ENCODE measurements at places on chromosomes 1 and 21.

DNA sequence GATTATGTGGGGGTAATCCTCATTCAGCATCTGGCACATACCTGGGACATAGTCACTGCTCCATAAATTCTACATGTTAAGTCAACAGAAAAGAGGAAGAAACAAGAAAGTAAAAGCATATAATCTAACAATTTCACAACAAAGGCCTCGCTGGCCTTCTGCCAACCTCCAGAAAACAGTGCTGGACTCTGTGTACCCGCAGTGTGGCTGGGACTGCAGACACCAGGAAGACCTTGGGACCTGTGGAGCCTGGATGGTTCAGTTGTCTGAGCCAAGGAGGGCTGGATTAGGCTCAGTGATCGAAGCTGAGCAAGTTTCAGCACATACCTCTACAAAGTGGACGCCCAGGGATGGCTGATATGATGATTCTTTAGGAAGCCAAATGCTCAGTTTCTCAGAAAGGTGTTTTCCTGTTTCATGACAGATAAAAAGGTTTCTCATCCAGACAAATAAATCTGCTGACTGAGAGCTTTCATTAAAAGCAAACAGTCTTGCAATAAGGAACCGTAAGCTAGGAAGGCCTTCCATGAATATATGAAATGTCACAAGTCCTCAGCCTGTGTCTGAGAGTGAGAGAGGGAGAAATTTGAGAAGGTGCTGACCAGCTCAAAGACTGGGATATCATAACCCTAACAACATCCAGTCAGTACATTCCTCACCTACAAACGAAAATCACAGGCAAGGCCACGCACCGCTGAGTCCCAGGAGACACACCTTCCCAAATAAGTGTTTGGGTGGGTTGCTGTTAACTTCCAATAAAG is 48.4 kb downstream of the CAPZB start:
- peak; percentile 81 for DNase-seq

DNA sequence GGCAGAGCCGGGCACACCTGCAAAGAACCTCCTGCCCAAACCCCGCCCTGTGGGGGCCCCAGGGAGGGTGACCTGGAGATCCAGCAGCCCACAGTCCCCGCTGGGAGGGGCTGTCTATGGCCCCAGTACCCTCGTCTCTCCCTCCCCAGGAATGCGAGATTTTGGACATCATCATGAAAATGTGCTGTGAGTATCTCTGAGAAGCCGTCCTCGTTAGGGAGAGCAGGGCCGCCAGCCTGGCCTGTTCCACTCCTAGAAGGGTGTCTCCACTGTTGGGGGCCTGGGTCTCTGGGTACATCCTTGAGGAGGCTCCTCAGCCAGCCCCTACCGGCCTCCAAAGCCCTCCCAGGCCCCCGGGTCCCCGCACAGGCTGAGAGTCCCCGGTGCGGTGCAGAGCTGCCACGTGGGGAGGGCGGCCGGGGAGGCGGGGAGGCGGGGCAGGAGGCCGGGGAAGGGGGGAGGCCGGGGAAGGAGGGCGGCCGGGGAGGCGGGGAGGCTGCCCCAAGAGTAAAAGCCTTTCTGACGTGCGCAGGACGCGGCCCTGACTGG is 18.7 kb downstream of the COL6A1 start:
- no peak for DNase-seq

- no peak for DNase-seq
These were observed 51.1 kb downstream of the LACTBL1 start for GRCh38 chr1:22921452-22922126.

DNA sequence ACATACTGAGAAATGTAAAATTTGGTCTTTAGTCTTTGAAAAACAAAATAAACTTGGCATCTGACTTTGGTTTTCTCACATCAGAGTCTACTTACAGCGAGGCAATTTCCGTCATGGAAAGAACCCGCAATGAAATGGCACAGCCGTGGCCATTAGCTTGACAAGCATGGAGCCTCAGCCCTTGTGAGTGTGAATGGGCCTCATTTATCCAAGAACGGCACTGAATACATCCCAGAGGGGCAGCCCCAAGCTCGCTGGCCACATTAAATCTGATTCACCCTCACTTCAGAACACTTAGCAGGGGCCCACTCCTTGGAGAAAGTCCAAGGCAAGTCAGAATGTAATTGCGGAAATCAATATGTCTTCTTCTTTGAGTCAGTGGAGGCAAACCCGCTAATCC is 64.8 kb downstream of the ERG start:
- DNase-seq = no peak

DNA sequence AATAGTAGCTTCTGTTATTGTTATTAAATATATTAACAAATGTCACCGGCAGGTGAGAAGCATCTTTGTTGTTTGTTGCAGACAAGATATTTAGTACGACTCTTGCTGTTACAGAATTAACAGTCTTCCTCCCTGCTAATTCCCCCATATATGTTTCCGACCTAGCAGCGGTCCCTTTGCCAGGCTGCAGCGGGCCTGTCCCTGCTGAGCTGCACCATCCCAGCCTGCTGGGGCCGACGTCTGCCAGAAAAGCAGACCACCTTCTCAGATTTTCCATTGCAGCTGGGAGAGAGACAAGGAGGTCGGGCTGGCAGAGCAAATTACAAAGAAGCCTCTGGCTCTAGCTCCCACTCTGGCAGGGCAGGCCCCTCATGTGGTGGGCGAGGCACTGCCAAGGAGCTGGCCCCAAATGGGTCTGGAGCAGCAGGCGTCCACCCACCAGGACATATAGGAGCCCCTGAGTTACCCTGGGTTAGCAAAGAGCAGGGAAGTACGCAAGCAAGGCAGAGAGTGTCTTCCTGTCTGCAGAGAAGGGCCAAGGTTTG is 142.7 kb downstream of the FOXD2 start:
- no peak for DNase-seq

DNA sequence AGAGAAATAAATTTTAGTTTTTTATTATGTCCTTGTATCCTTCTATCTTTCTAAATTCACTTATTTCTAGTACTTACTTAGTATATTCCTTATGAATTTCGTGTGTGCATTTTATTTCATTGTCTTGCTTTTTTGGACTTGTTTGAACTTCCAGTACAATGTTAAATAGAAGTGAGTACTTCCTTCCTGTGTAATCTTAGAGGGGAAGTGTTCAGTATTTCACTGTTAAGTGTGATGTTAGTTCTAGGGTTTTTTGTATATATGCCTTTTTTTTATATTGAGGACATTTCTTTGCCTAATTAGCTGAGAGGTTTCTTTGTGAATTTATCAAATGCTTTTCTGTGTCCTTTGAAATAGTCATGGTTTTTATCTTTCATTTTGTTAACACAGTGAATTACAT is 10.7 kb downstream of the LYPLAL1 start:
- DNase-seq = no peak

DNA sequence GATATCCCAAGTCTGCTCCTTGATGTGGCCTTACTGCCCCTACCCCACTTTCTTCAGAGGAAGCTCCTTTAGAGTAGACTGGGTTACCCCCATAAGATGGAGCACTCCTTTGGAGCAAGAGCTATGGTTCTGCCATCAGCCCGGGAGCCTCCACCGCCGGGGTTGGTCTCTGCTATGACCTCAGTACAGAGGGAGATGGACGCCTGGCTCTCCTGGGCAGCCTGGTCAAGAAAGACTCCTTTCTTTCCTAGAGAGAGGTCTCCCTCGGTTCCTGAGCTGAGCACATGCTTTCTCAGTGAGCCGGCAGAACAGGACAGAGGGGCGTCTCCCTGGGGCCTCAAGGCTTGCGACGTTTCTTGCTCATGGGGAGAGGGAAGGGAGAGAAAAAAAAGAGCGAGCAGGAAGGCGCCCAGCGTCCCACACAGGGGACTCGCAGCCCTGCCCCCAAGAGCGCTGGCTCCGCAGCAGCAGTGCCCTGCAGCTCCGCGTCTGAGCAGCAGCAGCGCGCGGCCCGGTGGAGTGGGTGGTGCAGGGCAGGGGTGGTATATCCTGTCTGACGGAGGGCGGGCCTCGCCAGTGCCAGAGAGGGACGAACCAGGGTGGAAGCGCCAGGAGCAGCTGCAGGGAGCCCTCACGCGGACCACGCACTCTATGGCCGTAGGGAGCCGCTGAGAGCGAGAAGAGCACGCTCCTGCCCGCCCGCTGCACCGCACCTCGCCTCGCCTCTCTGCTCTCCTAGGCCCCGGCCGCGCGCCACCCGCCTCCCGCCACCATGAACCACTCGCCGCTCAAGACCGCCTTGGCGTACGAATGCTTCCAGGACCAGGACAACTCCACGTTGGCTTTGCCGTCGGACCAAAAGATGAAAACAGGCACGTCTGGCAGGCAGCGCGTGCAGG is at the start of gene PKP1:
PKP1 (plus strand) TSS at position 576 of the 899 bp plus-strand sequence; CDS start at position 773, 197 bp downstream.
- peak; percentile 45 for DNase-seq

DNA sequence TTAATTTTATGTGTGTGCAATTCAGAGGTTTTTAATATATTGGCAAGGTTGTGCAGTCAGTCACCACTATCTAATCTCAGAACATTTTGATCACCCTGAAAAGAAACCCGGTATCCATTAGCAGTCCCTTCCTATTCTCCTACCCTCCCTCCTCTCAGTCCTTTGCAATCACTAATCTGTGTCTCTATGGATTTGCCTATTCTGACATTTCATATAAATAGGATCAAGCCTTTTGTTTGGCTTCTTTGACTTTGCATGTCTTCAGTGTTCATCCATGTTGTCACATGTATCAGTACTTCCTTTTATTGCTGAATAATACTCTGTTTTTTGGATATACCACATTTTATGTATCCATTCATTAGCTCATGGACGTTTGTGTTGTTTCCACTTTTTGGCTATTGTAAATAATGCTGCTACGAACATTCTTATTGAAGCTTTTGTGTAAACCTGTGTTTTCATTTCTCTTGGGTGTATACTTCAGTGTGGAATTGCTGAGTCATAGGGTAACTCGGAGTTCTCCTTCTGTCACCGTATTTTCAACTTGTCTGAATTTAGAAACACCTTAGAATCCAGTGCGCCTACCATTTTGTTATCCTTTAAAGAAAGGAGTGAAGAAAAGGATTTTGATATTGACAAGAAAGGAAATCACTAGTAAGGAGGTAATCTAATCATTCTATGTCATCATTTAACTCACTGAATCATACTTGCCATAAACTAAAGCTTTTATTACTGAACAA is 3.4 kb downstream of the CEP85 start:
- DNase-seq = no peak

- no peak for DNase-seq
These were observed 26.5 kb downstream of the TSNAX start for GRCh38 chr1:231554969-231555368.

GRCh38 chr1:197003132-197003531 is 25.8 kb downstream of the CFHR5 start:
- DNase-seq = no peak

- DNase-seq = no peak
These were observed 38.8 kb downstream of the NPHP4 start for GRCh38 chr1:5953386-5953785.

GRCh38 chr1:18049228-18049627 is 58.4 kb upstream of the IGSF21 start:
- no peak for DNase-seq

GRCh38 chr21:26408511-26408910 is 164.6 kb downstream of the CYYR1 start:
- DNase-seq = no peak

DNA sequence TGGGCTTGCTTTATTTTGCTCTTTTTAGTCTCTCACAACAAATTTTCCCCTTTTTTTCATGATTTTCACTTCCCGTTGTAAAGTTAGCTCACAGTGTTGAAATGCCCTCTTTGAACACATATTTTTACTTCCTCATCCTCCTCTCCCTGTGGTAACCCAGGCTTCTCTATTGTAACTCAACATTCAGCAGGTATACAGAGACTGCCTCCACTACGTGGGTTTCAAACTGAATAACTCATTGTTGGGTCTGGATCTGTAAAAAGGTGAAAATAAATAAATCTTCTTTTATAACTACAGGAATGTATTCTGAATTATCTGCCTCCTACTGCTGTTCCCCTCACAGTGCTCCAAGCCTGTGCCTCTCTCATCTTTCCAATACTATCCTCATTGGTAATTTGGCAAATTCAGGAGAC is 166.4 kb downstream of the RUNX1 start:
- DNase-seq = peak; percentile 33

- DNase-seq = peak; percentile 90
These were observed 23.8 kb downstream of the IER5 start for GRCh38 chr1:181112071-181112929.

GRCh38 chr1:15046487-15047165 is 106.9 kb upstream of the TMEM51 start:
- peak; percentile 72 for DNase-seq

DNA sequence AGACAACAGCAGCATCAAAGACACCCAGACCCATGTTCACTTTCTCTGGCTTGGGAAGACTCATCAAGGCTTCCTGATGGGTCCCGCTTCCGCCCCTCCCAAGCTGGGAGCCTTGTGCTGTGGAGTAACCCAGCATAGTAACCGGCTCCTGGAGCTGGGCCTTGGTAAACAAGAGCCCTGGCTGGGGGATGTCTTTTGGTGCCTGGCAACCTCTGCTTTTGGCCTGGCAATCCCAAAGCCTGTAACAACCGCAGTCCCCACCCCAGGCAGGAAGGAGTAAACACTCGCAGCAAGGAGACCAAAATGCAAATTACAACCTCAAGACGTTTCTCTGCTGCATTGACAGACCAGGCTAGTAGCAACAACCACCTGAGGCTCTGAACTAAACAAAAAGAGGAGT is 16.9 kb upstream of the THRAP3 start:
- DNase-seq = no peak

- peak; percentile 30 for DNase-seq
These were observed 1.2 kb downstream of the PIGP start for GRCh38 chr21:37071561-37072273.

- DNase-seq = peak; percentile 76
These were observed 46.3 kb downstream of the IER5 start for GRCh38 chr1:181134543-181135436.

GRCh38 chr1:169427081-169427641 is at the start of gene CCDC181:
Gene CCDC181, minus strand, starts transcription at chr1:169427474. Its CDS starts 2,547 bp downstream, at chr1:169424927.
- peak; percentile 2 for DNase-seq

- no peak for DNase-seq
These were observed 15.0 kb upstream of the ZZZ3 start for GRCh38 chr1:77697441-77697840.

DNA sequence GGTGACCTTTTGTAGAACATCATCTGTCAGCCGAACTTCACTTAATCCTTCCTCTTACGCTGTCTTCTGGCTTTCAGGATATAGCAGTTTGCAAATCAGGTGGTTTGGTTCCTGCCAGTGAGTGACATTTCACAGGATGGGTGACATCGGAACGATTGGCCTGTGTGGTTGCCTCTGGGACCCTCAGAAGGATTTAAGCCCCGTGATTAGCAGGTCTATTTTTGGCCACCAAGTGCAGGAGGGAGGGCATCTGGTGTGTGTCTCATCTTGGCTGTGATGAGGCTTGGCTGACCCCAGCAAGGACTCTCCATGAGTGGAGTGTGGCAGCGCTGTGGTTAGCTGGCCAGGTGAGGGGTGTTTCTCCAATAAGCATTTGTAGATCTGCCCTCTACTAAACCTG is 407.6 kb upstream of the VAMP3 start:
- no peak for DNase-seq

- no peak for DNase-seq
These were observed 1208.3 kb upstream of the B3GALT2 start for GRCh38 chr1:194394676-194395075.

DNA sequence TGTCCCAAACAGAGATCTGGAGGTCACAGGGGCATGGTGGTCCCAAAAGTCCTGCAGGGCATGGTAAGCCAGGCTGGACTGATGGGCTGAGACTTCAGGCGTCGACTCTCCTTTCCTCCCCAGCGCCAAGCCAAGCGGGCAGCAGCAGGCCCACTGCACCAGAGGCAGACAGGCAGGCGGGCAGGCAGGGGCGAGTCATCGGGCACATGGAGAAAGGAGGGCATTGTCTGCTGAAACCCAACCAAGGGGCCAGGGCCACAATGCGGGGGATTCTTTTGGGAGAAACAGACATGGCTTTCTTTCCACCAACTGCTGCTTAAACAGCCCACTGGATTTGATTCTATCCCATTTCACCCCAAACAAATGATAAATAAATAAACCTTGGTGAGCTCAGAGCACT is 46.2 kb downstream of the TRABD2B start:
- DNase-seq = no peak
